Naive thymus-derived CD4-positive, alpha-beta T cell (primary cell): ENCODE measurements at places on chromosomes 12 and 14.

GRCh38 chr14:20415782-20416206, 2.5 kb upstream of the TEP1 start:
- no peaks in the 10 kb centered on the region for H3K27me3 ChIP-seq
- H3K4me1 ChIP-seq: peaks cover 17% of the 10 kb centered on the region

- peaks cover 18% of the 10 kb centered on the region for H3K36me3 ChIP-seq
- H3K27ac ChIP-seq: peak overlapping the region; percentile 97
- peak; percentile 88 for DNase-seq
- no peaks in the 10 kb centered on the region for H3K27me3 ChIP-seq
Observed at GRCh38 chr12:4271717-4272423, 1.7 kb upstream of the CCND2 start.

- no peaks in the 10 kb centered on the region for H3K36me3 ChIP-seq
- no peaks in the 10 kb centered on the region for H3K4me1 ChIP-seq
- no peaks in the 10 kb centered on the region for H3K27me3 ChIP-seq
- DNase-seq: no peak
Observed at GRCh38 chr14:65177551-65177950, 75.2 kb upstream of the MAX start.

DNA sequence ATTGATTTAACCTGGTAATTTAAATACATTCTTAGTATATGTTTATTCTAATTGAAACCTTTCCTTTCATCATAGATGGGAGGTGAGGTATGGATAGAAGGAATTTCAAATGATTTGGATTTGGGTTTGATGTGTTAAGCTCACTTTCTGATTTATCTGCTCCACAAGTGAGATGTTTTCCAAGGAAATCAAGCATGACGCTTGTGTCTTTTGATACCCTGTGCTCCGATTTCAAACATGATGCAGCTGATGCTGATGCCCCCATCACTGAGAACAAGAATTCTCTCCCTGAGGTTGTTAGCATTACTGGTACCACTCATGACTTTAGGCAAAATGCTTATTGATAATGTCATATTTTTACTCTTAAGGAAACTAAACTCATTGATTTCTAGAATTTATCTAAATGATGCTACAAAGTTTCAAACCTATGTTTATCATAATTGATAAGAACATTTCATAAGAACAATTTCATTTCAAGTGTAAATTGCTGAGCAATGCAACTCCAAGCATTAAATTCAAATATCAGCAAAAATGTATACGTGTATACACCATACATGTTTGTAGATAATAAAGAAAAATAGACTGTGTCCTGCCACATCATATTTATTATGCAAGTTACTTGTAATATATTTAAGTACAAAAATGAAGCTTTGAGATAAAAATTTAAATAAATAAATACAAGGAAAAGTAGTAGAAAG, 75.5 kb upstream of the LRIG3 start:
- DNase-seq: no peak
- no peaks in the 10 kb centered on the region for H3K36me3 ChIP-seq
- no peak overlapping the region for H3K27ac ChIP-seq
- H3K4me3 ChIP-seq: no peak overlapping the region

- H3K4me3 ChIP-seq: no peak overlapping the region
- H3K4me1 ChIP-seq: no peaks in the 10 kb centered on the region
- no peak overlapping the region for H3K27ac ChIP-seq
Observed at GRCh38 chr14:74980731-74981461, 21.8 kb upstream of the EIF2B2 start.

DNA sequence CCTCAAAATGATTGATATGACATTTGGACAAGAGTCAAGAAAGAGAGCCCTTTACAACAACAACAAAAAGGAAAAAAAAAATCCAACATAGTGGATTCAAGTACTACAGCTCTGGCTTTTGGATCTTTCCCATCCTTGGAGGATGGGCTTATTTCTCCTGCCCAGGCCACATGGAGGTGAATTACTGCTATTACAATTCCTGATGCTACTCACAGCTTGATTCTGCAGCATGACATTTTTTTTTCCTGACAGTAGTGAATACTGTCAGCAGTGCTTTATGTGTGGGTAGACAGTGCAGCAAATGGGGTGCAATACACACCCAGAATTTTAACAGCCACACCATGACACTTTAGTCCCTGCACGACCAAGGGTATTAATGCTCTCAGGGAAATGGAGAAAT, 42.5 kb upstream of the HSP90B1 start:
- no peak overlapping the region for H3K27ac ChIP-seq
- H3K27me3 ChIP-seq: no peaks in the 10 kb centered on the region
- no peaks in the 10 kb centered on the region for H3K36me3 ChIP-seq
- no peak for DNase-seq
- H3K4me3 ChIP-seq: no peak overlapping the region

- no peak for DNase-seq
- H3K4me1 ChIP-seq: no peaks in the 10 kb centered on the region
- no peaks in the 10 kb centered on the region for H3K27me3 ChIP-seq
- H3K27ac ChIP-seq: no peak overlapping the region
- H3K36me3 ChIP-seq: no peaks in the 10 kb centered on the region
Observed at GRCh38 chr14:31932675-31933074, 144.4 kb upstream of the ARHGAP5 start.

DNA sequence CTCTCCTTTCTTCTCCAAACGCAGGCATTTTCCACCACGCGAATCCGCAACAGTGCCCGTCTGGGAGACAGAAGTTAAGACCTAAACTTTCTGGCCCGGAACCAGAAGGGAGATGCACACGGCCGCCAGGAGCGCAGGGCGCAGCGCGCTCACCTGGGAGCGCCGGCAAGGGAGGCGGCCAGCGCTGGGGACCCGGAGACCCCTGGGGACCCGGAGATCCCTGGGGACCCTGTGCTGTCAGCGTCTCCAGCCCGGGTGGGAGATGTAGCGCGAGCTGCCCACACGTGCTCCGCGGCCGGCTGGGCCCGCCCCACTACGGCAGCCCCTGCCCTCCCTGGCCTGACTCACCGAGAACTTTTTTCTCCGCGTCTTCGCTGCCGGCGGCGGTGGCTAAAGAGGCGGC, 620 bp downstream of the YBX3 start:
- no peaks in the 10 kb centered on the region for H3K36me3 ChIP-seq
- H3K4me1 ChIP-seq: peaks cover 9% of the 10 kb centered on the region
- H3K27ac ChIP-seq: peak overlapping the region; percentile 61
- no peaks in the 10 kb centered on the region for H3K27me3 ChIP-seq
- peak; percentile 46 for DNase-seq
- peak overlapping the region; percentile 83 for H3K4me3 ChIP-seq
